Thyroid gland (tissue), 4 donors: ENCODE measurements at places on chromosomes 12 and 14.

DNA sequence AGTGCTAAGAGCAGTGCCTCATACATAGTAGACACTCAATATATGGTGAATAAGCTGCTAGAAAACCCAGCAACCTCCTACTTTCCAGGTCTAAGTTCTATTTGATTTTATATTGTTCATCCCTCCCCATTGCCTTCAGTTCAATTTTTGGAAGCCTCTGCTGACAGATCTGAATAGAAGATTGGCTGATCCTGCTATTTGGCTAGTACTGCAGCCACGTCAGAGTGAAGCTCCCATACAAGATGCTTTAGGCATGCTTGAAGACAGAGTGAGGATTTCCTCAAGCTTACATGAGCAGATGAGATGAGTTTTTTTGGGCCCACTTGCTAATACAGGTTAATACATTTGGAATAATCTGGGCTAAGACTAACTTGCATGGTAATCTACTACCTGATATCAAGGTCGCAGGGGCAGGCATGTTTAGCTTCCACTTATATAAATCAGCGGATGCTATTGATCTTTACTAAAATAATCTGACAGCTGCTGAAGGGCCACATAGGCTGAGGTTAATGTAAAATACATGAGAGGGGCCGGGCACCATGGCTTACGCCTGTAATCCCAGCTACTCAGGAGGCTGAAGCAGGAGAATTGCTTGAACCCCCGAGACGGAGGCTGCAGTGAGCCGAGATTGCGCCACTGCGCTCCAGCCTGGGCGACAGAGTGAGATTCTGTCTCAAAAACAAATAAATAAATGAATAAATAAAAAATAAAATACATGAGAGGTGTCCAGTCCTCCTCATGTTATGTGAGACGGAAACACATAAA lies 15.9 kb upstream of the AEBP2 start:
- H3K27me3 ChIP-seq, result no peaks in the 10 kb centered on the region
- DNase-seq, result no peak
- H3K4me1 ChIP-seq, result no peaks in the 10 kb centered on the region
- no peak overlapping the region for H3K4me3 ChIP-seq
- no peak overlapping the region for H3K27ac ChIP-seq

DNA sequence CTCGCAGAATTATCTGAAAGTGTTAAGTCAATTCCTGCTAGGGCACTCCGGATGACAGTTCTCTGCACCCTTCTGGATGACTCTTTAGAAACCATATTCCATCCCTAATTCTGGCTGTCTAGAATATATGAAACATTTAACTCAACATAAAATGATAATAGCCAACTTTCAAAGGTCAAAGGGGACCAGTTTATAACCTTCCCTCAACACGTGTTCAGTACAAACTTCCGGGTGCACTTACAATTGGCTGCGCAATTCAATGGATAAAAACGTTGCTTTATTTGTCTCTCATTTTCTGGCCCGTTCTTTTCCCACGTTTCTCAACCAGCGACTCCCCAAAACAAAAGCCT lies 1.3 kb downstream of the SBNO1 start:
- no peaks in the 10 kb centered on the region for H3K27me3 ChIP-seq
- DNase-seq, result no peak

DNA sequence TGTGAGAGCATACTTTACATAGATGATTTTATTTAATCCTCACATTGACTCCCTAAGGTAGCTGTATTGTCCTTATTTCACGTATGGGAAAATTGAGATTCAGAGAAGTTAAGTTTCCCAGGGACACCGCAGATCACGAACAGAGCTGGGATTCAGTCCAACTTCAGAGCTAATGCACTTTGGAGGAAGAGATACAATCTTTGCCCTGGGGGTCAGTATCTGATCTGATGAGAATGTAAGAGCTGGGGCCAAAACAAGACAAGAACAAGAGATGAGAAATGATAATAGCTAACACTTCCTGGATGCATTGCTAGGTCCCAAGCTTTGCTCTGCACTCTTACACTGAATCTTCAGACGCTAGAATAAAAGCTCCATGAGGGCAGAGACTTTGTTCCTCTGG lies 6.0 kb upstream of the CSAD start:
- H3K4me3 ChIP-seq, result no peak overlapping the region
- no peak overlapping the region for H3K27ac ChIP-seq
- H3K27me3 ChIP-seq, result no peaks in the 10 kb centered on the region

GRCh38 chr12:19128485-19128884 lies 1.0 kb upstream of the PLEKHA5 start:
- no peak overlapping the region for H3K4me3 ChIP-seq
- no peak for DNase-seq
- no peak overlapping the region for H3K27ac ChIP-seq
- H3K27me3 ChIP-seq, result no peaks in the 10 kb centered on the region
- H3K4me1 ChIP-seq, result peaks cover 9% of the 10 kb centered on the region
- H3K36me3 ChIP-seq, result no peaks in the 10 kb centered on the region

DNA sequence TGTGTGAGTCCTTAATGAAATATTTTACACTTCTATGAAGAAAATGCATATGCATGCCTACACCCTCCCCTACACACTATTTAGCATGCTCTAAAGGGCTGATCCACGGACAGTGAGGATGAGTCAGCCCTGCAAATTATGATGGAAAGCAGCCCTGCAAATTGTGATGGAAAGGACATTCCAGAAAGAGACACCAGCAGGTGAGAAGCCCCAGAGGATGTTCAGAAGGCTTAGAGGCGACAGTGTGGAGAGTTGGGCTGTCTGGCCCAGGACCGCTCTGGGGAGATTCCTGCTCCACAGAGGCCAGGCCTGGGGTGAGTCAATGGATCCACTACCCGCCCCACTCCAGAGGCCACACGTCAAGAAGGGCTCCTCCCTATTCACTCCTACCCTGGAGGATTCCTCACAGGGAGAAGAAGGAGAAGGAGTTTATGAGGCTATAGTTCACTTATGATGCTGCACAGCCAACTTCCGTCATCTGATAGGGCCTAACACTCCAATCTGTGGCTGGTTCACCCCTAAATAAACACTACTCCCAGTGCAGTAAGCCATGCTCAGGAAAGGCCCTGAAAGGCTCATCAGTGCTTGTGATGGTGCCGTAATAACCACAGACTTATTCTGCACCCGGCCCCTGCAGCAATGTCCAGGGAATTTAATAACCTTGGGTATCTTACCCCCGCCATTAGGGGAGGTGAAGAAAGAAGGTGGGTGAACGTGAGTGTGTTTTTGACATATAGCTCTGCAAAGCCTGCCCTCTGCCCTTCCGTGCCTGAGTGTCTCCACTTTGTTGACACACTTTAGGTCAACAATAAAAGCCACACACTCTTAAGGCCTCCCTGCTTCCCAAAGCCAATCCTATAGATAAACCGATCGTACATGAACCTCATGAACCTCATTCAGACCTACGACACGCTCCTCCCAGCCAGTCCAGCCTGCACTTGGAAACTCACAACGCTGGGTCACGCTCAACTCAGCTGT lies 46.4 kb downstream of the CLMN start:
- H3K4me1 ChIP-seq, result no peaks in the 10 kb centered on the region
- H3K27ac ChIP-seq, result no peak overlapping the region
- H3K27me3 ChIP-seq, result no peaks in the 10 kb centered on the region
- no peak overlapping the region for H3K4me3 ChIP-seq
- H3K36me3 ChIP-seq, result no peaks in the 10 kb centered on the region
- no peak for DNase-seq

- H3K36me3 ChIP-seq, result peaks cover 17% of the 10 kb centered on the region
- H3K27me3 ChIP-seq, result no peaks in the 10 kb centered on the region
- DNase-seq, result no peak
- no peak overlapping the region for H3K4me3 ChIP-seq
Measured at GRCh38 chr12:4535092-4535491, 3.6 kb upstream of the RAD51AP1 start.

GRCh38 chr12:100974341-100974740 lies 179.8 kb downstream of the ANO4 start:
- no peak overlapping the region for H3K4me3 ChIP-seq
- DNase-seq, result no peak
- H3K27me3 ChIP-seq, result no peaks in the 10 kb centered on the region
- no peaks in the 10 kb centered on the region for H3K4me1 ChIP-seq
- no peak overlapping the region for H3K27ac ChIP-seq
- H3K36me3 ChIP-seq, result no peaks in the 10 kb centered on the region

- DNase-seq, result no peak
- H3K36me3 ChIP-seq, result peaks cover 5% of the 10 kb centered on the region
- no peaks in the 10 kb centered on the region for H3K27me3 ChIP-seq
Measured at GRCh38 chr14:22915886-22916521, 2.9 kb downstream of the RBM23 start.
